Posterior cingulate gyrus (tissue), 11 donors: ENCODE measurements at places on chromosomes 12 and 14.
A peak's percentile ranks its signal among the peaks of the same experiment; 100 is the strongest.

- DNase-seq = no peak
Observed at GRCh38 chr14:66920196-66920595, 269.0 kb upstream of the GARIN2 start.

GRCh38 chr12:122560138-122560537 lies 33.1 kb downstream of the KNTC1 start:
- DNase-seq = no peak

GRCh38 chr14:100203962-100204834 lies 34.7 kb upstream of the YY1 start:
- DNase-seq = no peak

GRCh38 chr14:34792598-34792997 lies 78.2 kb upstream of the CFL2 start:
- DNase-seq = no peak

DNA sequence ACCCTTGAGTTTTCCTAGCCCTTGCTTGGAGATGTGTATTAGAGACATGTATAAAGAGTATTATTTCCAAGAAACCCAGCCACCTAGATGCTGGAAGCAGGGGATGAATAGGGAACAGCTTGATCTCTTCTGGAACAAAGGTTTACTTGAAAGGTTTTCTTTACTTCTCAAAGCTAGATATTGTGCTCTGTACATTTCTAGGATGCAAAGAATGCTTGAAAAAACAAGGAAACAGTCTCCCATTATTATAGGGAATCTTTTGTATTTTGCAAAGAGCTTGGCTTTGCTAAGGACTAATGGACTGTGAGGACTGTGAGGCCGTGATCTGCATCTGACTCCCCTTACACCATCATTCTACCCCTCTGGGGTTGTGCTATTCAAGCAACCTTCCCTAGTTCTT lies 77.9 kb downstream of the PRICKLE1 start:
- no peak for DNase-seq

DNA sequence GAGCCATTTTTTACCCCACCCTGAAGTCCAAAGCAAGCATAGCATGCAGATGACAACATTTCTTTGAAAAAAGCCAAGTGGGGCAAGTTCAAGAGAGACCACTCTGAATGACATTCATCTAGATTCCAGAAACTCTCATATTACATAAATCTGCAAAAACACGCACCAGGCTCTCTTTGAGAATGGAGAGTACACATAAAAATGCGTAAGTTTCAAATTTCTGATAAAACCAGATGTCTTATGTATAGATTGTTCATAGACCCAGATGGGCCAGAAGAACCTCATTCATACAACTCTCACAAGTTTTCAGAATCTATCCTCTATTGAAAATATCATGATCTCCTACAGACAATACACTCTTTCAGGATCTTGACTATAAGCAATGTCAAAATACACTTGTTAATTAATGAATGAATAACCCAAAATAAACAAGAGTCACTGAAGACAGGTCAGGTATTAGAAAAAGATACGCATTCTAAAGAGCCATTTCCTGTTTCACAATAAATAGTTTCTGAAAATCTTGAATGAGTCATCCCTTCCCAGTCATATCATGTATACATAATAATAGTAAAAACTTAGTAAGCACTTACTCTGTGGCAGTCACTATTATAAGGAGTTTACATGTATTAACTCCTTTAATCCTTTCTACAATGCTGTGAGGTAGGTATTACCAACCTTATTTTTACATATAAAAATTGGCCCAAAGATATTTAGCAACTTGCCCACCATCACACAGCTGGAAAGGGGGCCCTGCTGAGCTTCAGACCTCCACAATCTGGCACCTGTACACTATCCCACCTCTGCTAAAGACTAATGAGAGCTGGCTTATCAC lies 72.0 kb downstream of the PPP2R5E start:
- DNase-seq = no peak

GRCh38 chr12:25241167-25242020 lies 9.3 kb downstream of the KRAS start:
- DNase-seq = no peak

GRCh38 chr12:25433581-25434325 lies 119.3 kb downstream of the LMNTD1 start:
- DNase-seq = no peak

- DNase-seq = no peak
Observed at GRCh38 chr12:68011882-68012207, 22.6 kb downstream of the IFNG-AS1 start.

DNA sequence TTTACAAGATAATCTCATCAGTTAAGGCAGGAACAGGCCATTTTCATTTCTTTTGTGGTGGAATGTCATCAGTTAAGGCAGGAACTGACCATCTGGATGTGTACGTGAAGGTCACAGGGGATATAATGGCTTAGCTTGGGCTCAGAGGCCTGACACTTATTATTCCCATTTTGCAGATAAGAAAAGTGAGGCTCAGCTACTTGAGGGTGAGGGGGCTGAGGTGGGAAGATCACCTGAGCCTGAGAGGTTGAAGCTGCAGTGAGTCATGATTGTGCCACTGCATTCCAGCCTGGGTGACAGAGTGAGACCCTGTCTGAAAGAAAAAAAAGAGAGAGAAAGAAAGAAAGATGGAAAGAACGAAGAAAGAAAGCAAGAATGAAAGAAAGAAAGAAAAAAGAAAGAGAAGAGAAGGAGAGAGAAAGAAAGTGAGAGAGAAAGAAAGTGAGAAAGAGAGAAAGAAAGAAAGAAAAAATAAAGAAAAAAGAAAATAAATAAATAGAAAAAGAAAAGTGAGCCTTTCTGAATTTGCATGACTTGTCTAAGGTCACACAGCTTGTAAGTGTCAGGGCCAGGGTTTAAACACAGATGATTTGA lies 142.0 kb downstream of the TMEM30B start:
- DNase-seq = no peak

DNA sequence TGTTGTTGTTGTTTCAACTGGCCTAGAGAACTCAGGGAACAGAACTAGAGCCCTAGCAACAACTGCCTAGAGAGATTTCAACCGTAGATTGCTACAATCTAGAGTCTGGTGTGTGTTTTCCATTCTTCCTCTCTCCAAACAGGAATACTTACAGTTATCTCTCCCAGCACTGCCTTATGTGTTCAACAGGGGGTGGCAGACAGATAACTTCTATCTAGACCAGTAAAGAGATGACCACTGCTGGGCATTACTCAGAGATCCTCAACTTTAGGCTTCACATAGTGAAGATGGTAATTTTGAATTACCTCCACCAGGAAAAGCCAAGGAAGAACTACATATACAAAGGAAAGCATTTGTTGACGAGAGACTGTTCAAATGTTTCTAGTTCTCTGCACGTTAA lies 4.8 kb downstream of the TXNDC16 start:
- no peak for DNase-seq

- no peak for DNase-seq
Observed at GRCh38 chr14:100592972-100593371, 5.8 kb upstream of the BEGAIN start.

DNA sequence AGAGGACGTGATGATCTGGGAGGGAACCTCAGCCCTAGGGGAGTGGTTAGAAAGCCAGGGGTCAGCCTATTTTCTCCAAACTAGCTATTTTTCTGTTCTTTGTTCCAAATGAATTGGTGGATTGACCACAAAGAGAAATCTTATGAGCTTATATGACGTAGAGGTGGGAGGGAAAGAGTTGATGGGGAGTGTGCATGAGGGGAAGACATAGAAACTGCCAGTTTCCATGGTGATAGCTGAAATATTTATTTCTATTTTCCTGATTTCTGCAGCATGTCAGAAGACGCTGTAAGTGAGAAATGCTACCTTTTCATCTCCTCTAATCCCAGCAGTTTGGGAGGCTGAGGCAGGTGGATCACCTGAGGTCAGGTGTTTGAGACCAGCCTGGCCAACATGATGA lies 51.4 kb upstream of the CISTR start:
- no peak for DNase-seq

DNA sequence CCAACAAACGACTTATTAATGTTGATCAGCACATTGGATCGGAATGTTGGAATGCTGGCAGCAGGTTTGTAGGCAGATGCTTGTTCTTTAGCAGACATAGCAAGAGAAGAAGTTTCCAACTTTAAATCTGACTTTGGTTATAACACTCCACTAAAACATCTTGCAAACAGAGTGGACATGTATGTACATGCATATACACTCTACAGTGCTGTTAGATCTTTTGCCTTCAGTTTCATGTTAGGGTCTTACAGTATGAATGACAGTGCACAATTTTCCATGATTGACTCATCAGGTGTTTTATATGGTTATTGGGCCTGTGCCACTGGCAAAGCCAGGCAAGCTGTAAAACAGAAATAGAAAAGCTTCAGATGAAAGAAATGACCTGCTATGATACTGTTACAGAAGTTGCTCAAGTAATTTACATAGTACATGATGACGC lies 14.3 kb upstream of the DHRS7 start:
- no peak for DNase-seq

DNA sequence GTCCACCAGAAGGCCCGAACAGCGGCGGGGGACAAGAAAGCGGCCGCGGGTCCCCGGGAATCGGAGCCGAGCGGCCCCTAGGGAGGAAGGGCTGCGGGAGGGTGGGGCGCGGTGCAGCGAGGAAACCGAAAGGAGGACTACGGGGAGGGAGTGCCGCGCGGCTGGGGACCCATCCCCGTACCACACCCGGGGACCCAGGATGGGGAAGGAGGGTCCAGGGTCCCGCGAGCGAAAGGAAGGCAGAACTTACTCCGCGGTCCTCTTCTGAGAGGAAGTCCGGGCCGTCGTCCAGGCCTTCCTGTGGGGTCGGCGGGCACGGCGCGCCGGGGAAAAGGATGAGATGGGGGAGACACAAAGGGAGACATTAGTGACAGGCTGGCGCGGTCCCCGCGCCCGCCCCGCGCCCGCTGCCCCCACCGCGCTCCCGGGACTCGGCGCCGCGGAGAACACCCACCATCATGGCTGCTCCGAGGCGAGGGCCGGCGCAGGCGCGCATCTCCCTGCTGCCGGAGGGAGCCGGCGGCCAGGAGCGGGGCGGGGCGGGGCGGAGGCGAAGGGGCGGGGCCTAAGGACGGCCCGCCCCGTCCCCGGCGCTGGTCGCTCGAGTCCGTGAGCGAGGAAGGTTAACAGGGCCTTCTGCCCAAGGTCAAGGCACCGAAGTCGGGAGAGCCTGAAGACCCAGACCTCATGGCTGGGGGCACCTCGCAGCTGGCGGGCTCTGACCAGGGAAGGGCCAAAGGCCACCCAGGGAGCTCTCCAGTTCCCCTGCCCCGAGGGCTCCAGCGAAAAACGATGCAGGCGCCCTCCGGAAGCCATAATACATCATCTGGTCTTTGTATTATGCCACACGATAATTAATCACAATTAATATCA lies at the start of gene SNX6:
Gene SNX6, minus strand, starts transcription at position 492 of the 873 bp plus-strand sequence. Its CDS starts 32 bp downstream, at position 460.
- peak; percentile 82 for DNase-seq

- peak; percentile 31 for DNase-seq
Observed at GRCh38 chr14:92603309-92604242, 90.0 kb downstream of the RIN3 start.

DNA sequence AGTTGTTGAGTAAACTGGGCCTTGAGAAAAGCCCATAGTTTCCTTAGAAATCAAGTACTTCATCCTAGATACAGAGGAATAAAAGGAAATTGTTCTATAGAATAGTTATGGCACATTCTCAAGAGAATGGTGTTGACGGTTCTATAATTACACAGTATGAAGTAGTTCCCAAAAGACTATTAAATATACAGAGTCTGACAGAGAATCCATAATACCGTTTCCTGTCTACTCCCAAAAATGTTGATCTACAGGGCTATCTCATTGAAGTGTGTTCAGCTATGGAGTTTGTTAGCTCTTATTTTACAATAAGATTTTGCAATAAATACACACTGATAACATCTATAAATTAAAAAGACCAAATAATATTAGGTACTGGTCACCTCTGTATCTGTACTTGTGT lies 799.7 kb downstream of the RPS29 start:
- DNase-seq = no peak

GRCh38 chr12:4975574-4975973 lies 65.9 kb downstream of the KCNA1 start:
- DNase-seq = no peak

DNA sequence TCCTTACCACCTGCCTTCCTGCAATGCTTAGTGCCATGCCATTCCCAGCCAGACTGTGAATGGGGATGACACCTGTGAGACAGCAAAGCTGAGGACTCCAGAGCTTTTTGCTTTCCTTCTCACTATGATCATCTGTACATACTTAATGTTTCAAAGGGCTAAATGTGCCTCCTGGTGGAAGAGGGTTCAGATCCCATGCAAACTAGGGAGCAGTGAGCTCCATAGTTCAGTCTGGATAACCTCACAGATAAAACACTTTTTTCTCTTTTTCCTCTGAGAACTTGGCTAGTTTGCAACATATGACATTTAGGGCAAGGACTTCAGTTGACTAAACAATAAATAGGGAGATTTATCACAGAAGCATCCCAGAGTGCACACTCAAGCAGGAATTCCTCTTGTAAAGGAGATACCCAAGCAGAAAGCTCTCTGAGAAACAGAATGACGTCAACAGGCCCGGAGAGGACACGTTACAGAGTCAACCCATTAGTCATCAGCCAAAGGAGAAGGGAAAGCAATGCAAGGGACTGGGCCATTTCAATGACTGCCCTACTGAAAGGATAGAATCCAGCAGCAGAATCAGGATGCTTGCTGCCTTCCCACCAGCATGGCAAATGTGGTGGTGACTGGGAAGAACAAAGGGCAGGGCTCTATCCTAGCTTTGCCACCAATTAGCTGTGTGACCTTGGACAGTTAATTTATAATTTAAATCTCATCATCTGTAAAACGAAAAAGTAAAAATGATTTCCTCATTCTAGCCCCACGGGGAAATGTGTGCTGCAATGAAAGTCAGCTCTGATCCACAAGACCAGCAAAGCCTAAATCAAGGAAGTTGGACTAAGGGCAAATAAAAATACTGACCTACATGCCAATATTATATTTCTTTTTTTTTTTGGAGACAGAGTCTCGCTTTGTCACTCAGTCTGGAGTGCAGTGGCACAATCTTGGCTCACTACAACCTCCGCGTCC lies 80.8 kb upstream of the ACTN1 start:
- no peak for DNase-seq
